MV-4-11 (cell line): ENCODE measurements at places on chromosomes 1 and 21.

DNA sequence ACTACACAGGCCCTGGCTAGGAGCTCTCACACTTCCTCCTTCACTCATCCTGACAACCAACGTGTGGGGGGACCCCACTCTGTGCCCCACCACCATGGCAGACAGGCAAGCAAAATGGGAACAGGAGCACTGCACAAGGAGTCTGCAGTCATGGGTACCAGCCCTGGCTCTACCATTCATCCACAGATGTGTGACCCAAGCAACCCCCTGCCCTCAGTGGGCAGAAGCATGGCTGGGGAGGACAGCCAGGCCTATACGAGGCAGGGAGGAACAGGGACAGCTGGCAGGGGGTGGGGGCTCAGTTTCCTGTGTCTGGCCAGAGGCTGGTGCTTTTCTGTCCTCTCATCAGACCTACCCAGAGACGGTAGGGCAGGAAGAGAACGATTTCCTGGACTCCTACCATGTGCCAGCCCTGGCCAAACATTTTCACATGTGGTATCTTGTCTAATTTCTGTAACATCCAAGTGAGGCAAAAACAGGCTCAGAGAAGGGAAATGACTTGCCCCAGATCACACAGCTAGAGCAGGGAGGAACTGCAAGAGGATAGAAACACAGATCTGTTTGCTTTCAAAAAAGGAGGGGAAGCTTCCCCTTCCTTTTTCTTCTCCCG lies 178.0 kb downstream of the HIVEP3 start:
- DNase-seq: peak; percentile 75

GRCh38 chr1:36223381-36223995 lies 755 bp upstream of the THRAP3 start:
- DNase-seq: peak; percentile 60

DNA sequence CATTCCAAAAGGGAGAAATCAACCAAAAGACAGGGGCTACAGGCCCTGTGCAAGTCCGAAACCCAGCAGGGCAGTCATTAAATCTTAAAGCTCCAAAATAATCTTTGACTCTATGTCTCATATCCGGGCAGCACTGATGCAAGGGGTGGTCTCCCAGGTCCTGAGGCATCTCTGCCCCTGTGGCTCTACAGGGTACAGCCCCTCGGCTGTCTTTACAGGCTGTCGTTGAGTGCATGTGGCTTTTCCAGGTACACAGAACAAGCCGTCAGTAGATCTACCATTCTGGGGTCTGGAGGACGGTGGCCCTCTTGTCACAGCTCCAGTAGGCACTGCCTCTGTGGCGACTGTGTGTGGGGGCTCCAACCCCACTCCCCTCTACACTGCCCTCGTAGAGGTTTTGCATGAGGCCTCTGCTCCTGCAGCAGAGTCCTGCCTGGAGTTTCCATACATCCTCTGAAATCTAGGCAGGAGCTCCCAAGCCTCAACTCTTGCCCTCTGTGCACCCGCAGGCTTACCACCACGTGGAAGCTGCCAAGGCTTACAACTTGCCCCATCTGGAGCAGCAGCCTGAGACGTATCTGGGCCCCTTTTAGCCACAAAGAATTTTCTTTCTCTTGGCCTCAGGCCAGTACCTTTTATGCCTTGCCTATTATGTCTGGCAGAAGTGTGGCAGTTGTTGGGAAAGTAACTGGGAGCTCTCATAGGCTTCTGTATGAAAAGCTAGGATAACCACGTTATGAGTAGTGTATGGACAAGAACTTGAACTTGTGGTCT lies 52.5 kb downstream of the POU2F1 start:
- DNase-seq: peak; percentile 72

- no peak for DNase-seq
Observed at GRCh38 chr1:46725736-46726108, 6.8 kb upstream of the EFCAB14 start.

DNA sequence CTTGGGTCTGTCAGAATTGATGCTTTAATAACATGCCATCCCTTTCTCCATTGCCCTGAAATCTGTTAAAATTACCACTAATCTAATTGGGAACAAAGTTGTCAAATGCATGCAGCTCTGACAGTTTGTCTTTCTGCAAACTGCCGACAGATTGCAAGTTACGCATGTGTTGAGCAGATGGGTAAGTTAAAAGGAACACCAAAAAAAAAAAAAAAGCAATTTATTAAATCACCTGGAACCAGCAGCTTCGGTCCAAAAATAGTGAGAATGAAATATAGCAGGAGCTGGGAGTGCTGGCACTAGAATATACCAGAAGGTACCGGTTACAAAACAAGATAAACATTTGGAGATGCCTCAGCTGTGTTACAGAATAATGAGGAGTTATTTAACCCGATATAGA lies 149.6 kb upstream of the C1orf87 start:
- DNase-seq: no peak

DNA sequence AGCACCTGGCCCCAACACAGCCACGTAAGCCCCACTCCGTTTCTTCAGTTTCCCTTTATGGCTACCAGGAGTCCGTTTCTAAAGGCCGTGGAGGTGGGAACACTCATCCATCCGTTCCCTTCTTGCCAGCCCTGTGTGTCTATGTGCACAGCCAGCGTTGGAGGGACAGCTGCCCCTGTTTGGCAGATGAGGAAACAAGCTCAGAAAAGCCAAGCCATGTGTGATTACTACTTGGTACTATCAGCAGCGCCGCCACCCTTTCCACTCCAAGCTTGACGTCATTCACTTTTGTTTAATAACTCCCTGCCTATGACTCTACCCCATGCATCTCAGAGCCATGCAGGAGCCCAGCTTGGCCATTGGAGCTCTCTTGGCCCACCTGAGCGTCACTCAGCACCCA lies 3.5 kb downstream of the LRP8 start:
- DNase-seq: no peak

DNA sequence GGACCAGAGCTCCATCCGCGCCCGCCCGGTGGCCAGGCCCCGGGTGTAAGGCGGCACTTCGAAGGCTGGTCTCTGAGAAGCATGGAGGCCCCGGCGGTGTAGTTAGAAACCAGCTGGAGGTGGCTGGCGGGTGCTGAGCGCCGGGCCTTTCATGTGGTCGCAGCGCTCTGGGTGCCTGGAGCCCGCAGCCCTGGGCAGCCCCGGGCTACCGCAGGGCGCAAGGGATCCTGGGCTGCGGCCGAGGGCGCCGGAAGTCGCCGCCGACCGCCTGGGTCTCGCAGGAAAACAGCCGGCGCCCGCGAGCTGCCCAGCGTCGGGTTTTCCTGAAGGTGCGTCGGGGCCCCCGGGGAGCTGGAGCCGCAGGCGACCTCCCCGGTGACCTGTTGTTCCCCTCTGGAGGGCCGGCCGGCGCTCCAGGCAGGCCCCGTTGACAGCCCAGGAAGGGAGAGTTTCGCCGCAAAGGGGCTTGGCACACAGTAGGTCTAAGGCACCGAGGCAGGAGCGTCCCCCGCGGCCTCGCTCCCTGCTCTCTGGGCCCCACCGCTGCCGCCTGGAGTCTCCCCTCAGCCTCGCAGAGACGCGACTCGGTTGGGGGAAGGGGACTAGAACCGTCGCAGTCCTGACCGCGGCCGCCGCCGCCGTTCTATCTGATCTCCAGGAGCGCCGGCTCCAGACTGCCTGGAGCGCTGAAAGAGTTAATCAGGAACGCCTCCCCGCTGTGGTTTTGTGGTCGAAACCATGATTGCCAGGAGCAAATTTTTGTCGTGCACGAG lies 2.7 kb downstream of the GRHL3 start:
- peak; percentile 75 for DNase-seq

- DNase-seq: no peak
Observed at GRCh38 chr21:44456214-44456914, 1.1 kb downstream of the LRRC3 start.

GRCh38 chr1:47533793-47534328 lies 96.0 kb downstream of the FOXD2 start:
- DNase-seq: no peak

DNA sequence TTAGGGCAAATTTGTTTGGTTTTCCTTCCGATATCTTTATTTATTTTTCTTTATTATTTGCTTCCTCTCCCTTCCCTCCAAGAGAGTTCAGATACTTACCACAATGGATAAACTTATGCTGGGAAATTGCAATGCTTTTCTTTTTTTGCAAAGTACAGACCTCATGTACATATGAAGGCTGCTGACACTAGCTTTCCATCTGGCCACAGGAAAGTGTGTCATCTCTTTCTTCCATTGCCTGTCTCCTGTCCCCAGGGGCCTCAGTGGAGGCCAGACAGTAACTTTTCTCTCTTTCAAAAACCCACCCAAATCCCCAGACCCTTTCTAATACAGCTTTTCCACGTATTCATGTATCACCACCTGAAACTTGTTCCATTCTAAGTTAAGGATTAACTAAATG lies 73.9 kb downstream of the ST6GALNAC3 start:
- DNase-seq: no peak

GRCh38 chr1:10528066-10529014 lies 53.6 kb downstream of the PEX14 start:
- DNase-seq: no peak

DNA sequence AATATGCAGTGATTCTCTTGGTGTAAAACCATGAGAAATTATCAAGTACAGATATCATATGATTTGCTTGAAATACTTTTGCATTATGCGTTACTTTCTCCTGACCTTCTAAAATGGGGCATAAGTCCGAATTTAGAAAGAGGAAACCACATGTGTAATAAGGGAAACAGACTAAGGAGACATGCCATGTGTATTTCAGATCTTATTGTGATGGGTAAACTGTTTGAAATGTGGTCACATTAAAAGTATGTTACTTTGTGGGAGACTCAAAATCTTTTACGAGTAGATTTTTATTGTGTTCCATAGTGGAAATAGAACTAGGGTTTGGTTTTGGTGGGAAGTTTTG lies 173.0 kb downstream of the NFIA start:
- peak; percentile 69 for DNase-seq

GRCh38 chr1:159959451-159959850 lies 5.4 kb upstream of the SLAMF9 start:
- no peak for DNase-seq

GRCh38 chr1:222817529-222817928 lies 2.7 kb downstream of the DISP1 start:
- DNase-seq: peak; percentile 11

DNA sequence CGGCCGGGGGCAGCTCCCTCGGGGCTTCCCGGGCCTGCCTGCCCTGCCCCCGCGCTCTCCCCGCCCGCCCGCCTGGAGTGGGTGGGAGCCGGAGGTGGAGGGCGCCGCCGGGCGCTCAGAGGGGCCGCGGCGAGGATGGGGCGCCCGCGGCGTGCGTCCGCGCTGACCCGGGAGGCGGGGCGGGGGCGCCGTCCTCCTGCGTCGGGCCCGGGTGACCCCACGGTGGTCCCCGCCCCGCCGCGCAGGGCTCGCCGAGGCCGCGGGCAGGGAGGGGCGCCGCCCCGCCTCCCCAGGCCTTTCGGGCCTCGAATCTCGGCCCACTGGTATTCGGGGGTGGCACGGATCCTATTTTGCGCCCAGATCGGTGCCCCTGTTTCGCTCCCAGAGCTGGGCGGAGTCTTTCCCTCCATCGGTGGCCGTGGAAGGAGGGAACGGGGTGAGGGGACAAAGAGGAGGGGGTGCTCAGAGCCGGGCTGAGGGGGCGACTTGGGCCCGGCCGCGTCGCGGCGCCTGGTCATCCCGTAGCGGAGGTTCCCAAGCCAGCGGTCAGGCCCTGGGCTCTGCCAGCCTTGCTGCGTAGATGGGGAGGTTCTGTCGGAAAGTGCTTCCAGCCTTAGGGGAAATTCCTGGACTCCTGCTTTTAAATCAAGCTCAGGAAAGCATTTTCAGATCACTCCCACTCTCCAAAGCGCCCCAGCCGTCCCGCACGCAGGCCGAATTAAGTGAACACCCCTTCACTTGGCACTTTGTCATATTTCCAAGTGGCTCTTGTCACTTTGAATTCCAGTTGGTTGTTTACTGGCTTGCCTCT lies 545 bp downstream of the PATJ start:
- DNase-seq: no peak

DNA sequence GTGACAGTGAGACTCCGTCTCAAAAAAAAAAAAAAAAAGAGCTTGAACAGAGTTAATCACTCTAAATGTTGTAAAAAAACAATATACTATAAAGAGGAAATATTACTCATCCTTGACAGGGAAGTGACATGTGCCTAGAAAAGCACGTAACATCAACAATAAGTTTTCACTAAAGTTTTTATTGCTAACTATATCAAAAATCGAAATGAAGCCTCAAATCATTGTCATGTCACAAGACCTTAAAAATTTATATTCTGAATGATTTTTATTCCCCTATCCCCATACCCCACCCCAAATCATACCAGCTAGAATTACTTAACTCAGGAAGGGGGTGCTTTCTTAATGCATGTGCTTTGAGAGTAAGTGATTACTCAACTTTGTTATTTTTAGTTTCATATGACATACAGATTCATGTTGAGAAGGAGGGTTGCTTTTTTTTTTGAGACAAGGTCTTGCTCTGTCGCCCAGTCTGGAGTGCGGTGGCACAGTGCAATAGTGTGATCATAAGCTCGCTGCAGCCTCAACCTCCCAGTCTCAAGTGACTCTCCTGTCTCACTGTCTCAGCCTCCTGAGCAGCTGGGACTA lies 53.6 kb upstream of the MUTYH start:
- DNase-seq: peak; percentile 95

DNA sequence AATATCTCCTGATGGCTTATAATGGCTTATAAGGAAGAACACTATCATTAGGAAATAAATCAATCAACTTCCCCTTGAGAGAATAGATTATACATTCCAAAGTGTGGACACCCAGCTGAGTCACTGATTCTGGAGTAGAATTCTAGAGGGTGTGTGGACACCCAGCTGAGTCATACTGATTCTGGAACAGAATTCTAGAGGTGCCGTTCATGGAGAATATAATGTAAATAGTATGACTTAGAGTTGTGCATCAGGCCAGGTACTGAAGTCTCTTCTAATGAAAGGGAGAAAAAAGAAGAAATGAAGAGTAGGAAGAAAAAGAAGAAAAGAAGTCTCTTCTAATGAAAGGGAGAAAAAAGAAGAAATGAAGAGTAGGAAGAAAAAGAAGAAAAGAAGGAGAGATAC lies 2.4 kb upstream of the USP33 start:
- DNase-seq: peak; percentile 58

- no peak for DNase-seq
Observed at GRCh38 chr1:198878566-198878965, 239.7 kb downstream of the PTPRC start.

DNA sequence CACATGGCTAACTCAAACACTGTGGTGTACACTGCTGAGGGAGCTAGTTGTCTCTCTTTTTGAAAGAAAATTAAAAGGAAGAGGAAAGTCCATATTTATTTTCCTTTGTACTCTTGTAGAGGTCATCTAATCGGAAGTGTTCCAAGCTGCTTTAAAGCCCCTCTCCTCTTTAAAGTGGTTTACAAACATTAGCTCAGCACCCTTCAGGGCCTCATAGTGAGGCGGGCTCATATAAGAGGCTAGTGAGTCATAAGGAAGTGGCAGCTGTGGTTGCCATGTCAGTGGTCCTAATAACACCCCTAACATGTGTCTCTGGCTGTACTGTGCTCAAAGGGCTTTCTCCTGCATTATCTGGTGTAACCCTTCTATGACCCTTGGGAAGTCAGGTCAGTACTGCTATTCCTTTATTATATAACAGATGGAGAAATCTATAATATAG lies 104.4 kb upstream of the SERBP1 start:
- peak; percentile 88 for DNase-seq

- peak; percentile 41 for DNase-seq
Observed at GRCh38 chr1:225318706-225319575, 108.9 kb downstream of the LBR start.
